HCEC 1CT (cell line): ENCODE measurements at places on chromosomes 11 and 22.

- no peak for DNase-seq
These were observed 137.5 kb upstream of the HSD17B12 start for GRCh38 chr11:43542750-43543712.

DNA sequence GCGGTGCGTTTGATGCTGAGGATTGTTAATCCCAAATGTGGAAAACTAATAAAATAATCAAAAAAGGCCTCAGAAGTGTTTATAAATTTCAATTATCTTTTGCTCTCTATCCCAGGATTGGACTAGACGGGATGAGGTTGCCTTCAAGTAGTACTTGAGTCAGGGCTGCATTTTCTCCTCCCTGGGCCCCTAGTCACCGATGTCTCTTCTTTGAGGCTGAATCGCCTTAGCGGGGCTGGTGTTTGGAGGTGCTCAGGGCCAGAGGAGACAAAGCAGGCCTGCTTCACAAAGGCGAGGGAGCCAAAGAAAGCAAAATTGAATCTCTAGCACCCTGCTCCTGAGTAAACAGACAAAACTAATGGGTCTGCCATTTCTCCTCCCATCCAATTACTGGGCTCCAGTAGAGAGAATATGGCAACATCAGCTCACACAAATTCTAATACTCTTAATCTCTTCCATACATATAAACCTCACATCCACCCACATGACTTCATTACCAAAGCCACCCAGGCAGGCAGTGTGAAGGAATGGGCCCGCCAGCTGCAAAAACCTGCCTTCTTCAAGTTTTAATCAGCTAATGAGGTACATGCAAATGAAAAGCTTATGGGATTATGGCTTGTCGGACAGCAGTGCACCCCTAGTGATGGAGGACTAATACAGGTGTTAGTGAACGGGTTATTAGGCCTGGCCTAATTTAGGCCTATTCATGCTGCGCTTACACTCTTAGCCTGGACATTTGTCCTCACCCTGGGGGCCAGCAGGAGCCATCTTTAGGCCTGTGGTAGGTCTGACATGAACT lies 52.7 kb upstream of the HTATIP2 start:
- DNase-seq = no peak

GRCh38 chr11:117221775-117222517 lies 9.9 kb downstream of the PCSK7 start:
- peak; percentile 31 for DNase-seq

DNA sequence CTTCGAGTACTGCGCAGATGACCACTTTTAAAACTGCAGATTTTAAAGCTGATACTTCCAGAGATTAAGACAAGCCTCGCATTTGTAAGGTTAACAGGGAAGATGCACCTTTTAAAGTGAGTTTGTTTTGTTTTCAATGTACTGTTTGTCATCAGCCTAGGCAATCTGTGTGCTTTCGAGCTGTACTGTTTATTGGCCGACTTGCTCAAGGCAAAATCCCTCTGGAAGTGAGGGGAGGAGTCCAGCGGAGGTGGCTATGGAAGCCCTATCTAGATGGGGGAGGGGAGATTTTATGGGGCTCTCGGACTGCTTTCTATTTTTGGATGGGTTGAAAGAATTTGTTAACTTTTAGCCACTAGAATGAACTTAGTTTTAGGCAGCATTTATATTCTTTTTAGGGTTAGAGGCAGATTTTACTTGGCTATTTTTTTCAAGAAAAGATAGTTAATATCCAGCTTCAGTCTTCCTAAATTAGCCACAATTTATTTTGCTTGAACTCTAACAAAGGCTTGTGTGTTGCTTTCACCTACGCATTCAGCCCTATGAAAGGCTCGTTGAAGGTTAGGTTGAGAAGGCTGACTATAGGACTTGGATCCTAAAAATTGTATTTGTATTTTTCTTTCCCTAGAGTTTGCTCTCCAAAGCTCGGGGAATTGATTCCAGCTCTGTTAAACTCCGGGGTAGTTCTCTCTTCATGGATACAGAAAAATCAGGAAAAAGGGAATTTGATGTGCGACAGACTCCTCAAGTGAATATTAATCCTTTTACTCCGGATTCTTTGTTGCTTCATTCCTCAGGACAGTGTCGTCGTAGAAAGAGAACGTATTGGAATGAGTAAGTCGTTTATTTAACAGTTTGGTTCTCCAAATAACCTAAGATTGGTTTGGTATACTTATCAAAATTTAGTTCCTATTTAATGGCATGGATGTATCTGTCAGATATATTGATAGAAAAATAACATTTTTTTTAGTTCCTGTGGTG lies 2.1 kb downstream of the WEE1 start:
- DNase-seq = peak; percentile 90
